ENCODE measurements at places on chromosomes 7 and 10. TPM values are rescaled to one million over a fixed set of nuclear protein-coding genes. Genes with fewer than 3 reads are reported as not detected.

The PAPOLB gene
- 0.61 TPM for total RNA-seq

The PARP12 gene
- 7.0 TPM for total RNA-seq

The XRCC2 gene
- 1.6 TPM for total RNA-seq

The LRRD1 gene
- 0.63 TPM for total RNA-seq

The CCDC7 gene
- 86.1 TPM for total RNA-seq

The PON3 gene
- total RNA-seq = 2.6 TPM

The CLDN3 gene
- not detected for total RNA-seq

The RADIL gene
- 10.8 TPM for total RNA-seq

The FANK1 gene
- 5.0 TPM for total RNA-seq

The CPEB3 gene
- total RNA-seq = 47.9 TPM

The GLCCI1 gene
- total RNA-seq = 99.1 TPM

The NOS3 gene
- 16.5 TPM for total RNA-seq

The ERVW-1 gene
- not detected for total RNA-seq

The MYL10 gene
- not detected for total RNA-seq

Data from dorsolateral prefrontal cortex (tissue), 122 donors.